Effector memory CD8-positive, alpha-beta T cell (primary cell): ENCODE measurements at places on chromosomes 3 and 15.
A peak's percentile ranks its signal among the peaks of the same experiment; 100 is the strongest.

DNA sequence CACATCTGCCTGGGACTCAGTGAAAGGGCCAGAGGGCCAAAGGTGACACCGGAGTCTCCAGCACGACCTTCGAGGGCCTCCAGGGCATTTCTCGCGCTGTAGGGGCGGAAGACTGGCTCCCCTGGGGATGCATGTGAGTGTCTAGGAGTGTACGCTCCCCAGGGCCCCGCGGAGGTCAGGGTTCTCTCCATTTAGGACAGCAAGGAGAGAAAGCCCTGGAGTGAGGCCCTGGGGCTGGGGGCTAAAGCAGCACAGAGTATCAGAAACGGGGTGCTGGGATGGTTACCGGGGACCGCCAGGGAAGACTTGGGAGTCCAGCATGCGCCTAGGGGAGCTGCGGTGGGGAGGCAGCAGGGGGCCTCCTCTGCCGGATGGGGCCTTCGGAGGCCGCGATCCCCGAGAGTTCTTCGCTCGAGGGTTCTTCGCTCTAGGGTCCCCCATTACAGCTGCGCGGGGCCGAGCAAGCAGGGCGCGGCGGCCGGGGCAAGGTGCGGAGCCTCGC lies 595 bp upstream of the APBA2 start:
- no peak for DNase-seq

GRCh38 chr15:70447521-70447920 lies 315.8 kb downstream of the UACA start:
- no peak for DNase-seq

GRCh38 chr3:40254891-40255290 lies 54.6 kb upstream of the EIF1B start:
- no peak for DNase-seq

- no peak for DNase-seq
Observed at GRCh38 chr3:23966328-23966727, 21.2 kb downstream of the NR1D2 start.

DNA sequence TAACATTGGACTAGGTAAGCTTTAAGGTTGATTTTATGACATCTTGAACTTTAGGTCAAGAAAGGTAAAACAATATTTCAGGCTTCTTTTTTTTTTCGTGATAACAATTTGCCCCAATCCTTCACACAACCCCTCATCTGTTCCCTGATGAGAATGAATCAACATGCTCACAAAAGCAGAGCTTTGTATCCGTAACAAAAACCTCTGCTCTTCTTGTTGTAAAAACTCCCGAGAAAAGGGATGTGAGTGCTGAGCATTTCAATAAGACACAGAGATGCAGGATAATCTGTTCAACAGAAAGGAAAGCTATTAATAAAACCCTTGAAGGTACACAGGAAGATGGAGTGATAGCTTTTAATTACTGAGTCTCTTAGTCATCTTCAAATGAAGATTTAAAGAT lies 94.3 kb downstream of the RAD18 start:
- no peak for DNase-seq

DNA sequence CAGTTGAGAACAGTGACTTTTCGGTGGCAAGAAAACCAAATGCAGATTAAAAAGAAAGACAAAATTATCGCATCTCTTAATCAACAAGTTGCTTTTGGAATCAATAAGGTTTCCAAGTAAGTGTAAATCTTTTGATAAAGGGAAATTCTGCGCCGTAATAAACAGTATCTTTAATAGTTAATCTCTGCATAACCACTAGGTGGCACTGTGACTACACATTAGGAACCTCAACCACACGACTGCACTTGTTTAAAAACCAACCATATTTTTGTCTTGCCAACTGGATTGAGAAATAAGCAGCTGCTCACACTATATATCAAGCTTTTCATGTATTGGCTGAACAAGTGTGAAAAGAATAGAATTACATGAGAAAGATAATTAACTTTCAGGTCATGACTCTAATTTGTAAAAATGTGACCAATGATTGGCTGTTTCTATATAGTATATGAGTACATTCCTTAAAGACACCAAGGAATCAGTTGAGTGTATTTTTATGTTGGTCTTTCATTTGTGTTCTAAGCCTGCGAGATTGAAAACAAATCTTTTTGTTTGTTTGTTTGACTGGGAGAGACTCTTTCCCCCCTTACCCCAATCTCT lies 72.7 kb downstream of the DZIP3 start:
- peak; percentile 44 for DNase-seq

- no peak for DNase-seq
Observed at GRCh38 chr3:13770170-13771169, 109.4 kb downstream of the WNT7A start.

- DNase-seq = no peak
Observed at GRCh38 chr3:33438881-33439545, 1.2 kb downstream of the UBP1 start.

GRCh38 chr3:185656321-185656840 lies 70.3 kb downstream of the SENP2 start:
- no peak for DNase-seq
